ENCODE measurements at places on chromosomes 12 and 14.

- DNase-seq: peak; percentile 41
Observed at GRCh38 chr12:46269429-46270241, 792 bp upstream of the SLC38A1 start.

DNA sequence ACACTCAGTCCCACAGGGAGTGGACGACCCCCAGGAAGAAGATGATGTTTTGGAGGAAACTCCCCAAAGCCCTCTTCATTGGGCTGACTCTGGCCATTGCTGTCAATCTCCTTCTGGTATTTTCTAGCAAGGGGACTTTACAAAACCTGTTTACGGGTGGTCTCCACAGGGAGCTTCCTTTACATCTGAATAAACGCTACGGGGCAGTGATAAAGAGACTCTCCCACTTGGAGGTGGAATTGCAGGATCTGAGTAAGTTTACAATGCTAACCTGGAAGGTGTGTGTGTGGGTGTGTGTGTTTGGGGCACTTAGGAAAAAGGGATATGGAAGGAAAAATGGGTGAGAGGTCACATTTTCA, 416 bp downstream of the GALNT8 start:
- DNase-seq: no peak

DNA sequence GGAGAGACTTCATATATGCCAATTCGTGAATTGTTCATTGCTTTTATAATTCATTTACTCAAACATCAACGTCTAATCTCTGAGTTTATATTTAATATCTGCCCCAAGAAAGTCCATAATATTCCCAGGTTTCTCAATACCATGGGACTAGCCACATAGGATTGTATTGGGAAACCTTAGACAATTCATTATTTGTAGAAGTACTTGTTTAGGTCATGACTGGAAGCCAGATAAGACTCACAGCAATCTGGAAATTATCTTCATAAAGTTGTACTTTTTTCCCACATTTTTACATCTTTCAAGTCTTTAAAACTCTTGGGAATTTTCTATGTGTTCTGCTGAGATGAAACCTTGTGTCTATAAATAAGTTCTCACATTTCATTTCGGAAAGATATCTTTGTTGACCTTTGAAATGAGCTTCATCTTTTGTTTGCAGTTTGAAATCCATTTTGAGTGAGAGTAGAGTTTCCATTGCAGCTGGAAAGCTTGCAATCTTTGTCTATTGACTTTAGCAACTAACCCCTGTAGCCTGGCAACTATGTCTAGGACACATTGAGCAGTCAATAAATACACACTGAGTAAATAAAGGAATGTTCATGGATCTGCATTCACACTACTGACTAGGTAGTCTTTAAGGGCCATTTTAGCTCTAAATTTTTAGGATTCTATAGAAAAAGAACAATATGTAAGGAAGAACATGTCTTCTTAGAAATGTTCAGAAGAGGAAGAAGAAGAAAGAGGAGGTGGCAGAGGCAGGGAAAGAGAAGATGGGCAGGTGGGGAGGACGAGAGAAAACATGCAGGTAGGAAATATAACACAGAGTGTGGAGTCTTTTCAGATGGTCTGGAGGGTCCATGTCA, 154.4 kb downstream of the LRIG3 start:
- DNase-seq: no peak

- DNase-seq: no peak
Observed at GRCh38 chr14:37673439-37673838, 78.0 kb downstream of the TTC6 start.

DNA sequence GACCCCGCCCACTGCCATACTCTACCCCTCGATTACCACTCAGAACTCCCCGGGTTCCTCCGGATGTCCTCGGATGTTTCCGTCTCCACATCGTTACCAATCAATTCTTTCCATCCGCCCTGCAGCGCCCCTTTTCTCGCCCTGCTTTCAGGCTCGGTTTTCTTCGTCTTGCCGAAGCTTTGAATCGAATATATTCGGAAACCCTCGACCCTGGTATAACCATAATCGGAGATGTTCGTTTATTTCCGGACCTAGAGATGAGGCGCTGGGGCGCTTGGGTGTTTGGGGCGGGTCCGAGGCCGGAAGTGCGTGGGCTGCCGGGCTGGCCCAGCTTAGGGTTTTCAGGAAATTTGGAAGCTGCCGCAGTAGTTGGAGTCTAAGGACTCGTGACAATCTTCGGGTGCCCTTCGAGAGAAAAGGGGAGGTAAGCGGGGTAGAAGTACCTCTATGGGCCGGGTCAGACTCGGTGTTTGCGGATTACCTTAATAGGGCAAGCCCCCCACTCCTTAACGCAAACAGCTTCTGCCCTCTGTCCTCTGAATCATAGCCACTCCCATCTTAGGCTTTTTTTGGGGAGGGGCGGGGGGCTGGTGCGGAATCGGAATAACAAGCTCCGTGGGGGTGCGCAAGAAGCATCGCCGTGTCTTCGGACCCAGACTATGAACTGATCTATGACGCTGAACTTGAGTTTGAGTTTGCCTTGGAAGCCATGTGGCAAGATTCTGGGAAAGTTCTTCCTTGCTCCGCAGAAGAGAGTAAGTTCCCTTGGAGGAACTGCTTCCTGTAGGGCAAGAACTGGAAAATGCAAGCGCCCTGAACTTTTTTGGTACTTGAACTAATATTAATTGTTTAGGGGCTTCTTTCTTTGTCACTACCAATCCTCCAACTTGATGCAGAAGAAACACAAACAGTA, at the start of gene C14orf119:
C14orf119 (plus strand) TSS at position 310 of the 913 bp plus-strand sequence. CDS start 2,154 bp downstream, outside the sequence.
- DNase-seq: no peak

DNA sequence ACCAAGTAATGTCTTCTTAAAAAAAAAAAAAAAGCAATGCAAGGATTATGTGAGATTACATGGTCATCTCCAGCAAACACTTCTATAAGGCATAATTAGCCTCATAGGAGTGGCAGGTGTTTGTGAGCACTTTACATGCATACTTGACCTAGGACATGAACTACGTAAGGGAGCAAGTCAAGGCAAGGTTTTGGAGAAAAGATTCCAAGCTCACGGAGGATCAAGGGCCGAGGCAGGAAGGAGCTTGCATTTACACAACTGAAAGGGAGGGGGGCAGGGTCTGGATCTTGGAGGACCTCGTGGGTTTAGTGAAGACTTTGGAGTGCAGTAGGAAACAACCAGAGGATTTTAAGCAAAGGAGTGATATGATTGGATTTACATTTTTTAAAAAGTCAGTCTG, 112.5 kb downstream of the CCER1 start:
- no peak for DNase-seq

GRCh38 chr14:50318031-50318626, 6.0 kb downstream of the DMAC2L start:
- DNase-seq: peak; percentile 72

DNA sequence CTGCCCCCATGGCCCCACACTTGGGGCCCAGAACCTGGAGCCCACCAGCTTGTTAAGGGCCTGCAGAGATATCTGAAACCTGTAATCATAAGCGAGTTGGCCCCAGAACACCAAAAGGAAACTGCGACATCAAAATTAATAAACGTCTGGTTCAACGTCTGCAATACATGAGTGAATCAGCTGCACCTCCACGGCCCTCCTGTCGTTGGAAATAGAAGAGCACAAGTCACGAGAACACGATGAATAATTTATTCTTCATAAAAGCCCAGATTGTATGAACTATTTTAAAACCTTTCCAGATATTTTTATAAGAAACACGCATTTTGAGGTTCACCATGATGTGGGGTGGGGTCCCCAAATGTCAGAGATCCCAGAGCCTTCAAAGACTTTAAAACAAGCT, 9.7 kb upstream of the CMKLR1 start:
- no peak for DNase-seq

DNA sequence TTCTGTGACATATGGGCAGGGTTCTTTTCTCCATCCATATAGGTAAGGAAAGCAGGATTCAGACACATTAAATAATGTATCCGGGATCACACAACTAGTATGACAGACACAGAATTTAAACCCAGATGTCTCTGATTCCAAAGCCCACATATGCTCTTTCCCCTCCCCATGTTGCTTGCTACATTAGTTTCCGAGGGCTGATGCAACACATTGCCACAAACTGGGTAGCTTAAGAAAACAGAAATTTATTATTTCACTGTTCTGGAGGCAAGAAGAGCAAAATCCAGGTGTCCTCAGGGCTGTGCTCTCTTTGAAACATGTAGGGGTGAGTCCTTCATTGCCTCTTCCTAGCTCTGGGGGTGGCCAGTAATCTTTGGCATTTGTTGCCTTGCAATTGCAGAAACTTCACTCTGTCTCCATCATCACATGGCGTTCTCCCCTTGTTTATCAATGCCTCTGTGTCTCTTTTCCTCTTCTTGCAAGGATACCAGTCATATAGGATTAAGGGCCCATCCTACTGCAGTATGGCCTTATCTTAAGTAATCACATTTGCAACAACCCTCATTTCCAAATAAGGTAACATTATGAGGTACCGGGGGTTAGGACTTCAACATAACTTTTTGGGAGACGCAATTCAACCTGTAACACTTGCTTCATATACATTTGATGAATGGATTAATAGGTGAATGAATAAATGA, 83.0 kb upstream of the CCND2 start:
- DNase-seq: no peak

DNA sequence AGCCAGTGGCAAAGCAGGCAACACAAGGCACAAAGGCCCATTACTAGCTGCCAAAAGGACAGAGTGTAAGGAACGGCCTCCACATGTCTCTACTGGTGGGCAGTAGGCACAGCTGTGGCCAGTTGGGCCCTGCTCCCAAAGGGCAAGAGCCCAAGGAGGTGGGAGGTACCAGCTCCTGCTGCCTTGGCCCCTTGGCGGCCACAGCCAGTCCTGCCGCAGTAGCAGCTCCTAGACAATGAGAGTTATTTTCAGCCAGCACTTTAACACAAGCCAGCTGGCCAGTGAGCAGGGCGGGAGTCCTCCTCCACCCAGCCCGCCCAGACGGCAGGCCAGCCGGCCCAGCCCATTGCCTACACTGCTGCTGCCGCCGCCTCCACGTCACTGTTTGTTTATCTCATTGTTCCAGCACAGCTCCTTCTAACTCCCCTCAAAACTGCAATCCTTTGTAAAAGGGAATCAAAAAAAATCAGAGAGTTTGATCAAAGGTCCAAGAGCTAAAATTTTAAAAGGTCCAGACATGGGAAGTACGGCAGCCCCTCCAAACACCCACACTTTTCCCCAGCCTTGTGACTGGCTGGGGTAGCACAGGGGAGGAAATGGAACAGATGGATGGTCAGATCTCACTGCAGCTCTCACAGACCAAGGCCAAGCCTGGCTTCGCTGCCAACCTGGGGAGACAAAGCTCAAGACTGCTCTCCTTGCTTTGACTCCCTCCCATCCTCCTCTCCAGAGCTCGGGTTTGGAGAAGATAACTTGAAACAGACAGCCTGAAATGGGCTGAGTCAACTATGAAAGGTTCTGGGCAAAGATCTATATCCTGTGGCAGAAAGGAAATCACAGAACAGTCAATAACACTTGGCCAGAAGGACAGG, 33.5 kb downstream of the FMNL3 start:
- DNase-seq: no peak

- no peak for DNase-seq
Observed at GRCh38 chr12:116217045-116217735, 60.3 kb downstream of the MED13L start.
